ENCODE measurements at places on chromosomes 7 and 10.

GRCh38 chr10:125817337-125817946 lies 5.6 kb downstream of the UROS start:
- DNase-seq, result no peak

DNA sequence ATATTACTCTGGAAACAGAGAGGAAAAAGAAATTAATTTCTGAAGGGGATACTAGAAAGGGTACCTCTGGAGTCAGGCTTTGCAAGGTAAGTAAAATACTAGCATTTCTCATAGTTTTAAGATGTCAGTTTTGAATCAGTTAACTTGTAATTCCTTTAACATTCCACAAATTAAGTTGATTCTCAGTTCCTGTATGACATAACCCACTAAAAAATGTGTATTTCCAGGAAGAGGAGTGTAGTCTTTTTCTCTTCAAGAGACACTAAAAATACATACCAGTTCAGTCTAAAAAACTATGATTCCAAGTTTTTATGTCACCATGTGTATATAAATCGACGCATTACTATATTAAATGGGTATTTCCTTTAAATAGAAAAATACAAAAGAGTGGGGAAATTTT lies 113.2 kb downstream of the CDK6 start:
- no peak for DNase-seq

DNA sequence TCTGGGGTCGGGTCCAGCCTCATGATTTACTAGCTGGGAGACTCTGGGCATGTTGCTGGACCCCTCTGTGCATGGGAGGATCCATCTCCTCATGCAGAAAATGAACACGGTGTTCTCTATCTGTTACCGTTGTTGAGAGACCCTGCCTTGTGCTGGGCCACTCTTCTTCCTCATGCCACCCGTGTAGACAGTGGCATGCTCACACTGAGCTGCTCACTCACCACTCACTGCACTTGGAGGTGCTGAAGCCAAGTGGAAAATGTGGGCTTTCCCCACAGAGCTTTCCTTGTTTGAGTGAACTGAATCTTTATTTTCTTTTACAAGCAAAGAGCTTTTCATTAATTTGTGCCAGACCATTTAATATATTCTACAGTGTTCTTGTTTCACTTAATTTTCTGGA lies 77.5 kb upstream of the GDF10 start:
- no peak for DNase-seq

DNA sequence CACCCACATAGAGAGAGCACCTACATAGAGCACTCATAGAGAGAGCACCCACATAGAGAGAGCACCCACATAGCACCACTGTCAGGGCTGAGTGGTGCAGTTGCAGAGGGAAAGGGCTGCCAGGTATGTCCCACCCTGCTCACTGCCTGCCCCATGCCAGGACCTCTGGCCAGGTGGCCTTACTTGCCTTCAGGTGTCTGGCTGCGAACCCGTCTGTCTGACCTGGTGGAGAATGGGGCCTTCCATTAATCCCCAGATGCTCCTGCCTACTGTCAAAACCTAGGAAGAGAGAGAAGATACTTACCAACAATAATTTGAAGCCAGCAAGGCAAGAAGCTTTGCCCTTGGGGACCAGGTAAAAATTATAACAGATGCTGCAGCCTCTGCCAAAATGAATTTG lies 51.1 kb downstream of the INSIG1 start:
- DNase-seq, result no peak

DNA sequence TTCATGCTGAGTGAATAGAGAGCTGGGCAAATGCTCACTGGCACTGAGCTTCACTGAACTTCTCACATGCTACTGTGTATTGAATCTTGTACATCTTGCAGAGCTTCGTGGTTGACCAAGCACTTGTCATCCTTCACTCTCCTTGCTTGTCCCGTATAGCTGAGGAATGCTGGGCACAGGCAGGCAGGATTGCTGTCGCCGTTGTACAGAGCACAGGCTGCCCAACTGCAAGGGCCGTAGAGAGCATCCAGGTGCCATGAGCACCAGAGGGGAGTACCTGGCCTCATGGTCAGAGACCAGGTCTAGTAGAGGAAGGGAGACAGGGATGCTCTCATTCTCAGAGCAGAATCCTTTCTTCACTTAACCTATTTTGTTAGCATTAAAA lies 99.8 kb upstream of the RET start:
- no peak for DNase-seq

DNA sequence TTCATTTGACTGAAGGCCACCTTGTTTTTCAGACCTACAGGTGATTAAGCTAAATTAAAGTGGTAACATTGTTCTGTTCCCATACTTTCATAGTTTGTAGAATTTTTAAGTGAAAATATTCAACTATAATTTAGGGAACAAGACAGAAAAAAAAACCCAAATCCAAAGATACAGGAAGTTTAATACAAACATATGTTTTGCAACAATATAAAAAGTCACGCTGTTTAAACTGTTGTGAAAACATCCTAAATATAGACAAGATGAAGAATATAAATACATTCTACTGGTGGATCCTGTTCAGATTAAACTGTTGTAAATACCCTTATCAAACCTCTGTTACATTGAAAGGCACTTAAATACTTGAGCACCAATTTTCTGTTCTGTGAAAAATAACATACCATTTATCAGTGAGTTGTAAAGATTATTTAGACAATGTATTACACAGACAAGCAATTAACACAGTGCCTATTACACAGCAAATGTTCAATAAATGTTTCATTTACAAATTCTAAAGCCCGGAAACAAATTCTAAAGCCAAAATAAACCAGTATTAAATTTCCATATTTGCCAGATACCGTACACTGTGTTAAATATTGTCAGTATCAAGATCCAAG lies 14.2 kb downstream of the ASZ1 start:
- no peak for DNase-seq

DNA sequence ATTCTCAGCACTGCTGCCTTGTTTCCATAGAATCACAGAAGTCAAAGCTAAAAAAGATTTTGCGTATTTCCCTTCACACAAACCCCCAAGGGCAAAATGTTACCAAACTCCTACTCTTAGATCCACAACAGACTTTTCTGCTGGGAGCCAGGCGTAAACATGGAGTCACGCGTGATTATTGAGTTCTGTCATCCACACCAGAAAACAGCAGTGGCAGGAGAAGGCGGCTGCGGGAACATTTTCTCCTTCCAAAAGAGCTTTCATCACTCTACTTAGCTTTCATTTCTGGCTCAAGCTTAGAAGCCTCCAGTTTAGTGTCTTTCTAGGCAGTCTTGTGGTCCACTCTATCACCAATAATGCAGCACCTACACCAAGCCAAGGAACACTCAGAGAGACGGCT lies 712.9 kb upstream of the NRP1 start:
- no peak for DNase-seq

GRCh38 chr7:7834761-7835160 lies 116.4 kb upstream of the RPA3 start:
- DNase-seq, result no peak

DNA sequence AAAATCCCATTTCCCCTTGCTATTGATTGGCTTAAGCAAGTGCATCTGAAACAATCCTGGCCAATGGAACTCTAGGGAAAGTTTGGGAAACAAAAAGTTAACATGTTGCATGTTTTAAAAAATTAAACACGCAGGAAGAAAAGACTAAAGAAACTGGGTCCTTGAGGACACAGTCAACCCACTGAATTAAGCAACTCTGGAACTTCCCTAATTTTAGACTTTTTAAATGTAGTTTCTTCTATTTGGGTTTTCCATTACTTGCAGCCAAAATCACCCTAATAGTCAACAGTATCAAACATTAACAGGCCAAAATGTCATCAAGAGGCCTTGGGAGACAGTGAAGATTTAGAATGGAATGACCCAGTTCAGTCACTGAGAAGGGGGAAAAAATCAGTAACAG lies 40.6 kb downstream of the OSBPL3 start:
- DNase-seq, result no peak

GRCh38 chr10:83941189-83941588 lies 198.1 kb upstream of the GHITM start:
- DNase-seq, result no peak

GRCh38 chr7:50022451-50022850 lies 70.6 kb downstream of the ZPBP start:
- no peak for DNase-seq

- no peak for DNase-seq
Measured at GRCh38 chr7:156842740-156843140, 50.2 kb downstream of the LMBR1 start.

DNA sequence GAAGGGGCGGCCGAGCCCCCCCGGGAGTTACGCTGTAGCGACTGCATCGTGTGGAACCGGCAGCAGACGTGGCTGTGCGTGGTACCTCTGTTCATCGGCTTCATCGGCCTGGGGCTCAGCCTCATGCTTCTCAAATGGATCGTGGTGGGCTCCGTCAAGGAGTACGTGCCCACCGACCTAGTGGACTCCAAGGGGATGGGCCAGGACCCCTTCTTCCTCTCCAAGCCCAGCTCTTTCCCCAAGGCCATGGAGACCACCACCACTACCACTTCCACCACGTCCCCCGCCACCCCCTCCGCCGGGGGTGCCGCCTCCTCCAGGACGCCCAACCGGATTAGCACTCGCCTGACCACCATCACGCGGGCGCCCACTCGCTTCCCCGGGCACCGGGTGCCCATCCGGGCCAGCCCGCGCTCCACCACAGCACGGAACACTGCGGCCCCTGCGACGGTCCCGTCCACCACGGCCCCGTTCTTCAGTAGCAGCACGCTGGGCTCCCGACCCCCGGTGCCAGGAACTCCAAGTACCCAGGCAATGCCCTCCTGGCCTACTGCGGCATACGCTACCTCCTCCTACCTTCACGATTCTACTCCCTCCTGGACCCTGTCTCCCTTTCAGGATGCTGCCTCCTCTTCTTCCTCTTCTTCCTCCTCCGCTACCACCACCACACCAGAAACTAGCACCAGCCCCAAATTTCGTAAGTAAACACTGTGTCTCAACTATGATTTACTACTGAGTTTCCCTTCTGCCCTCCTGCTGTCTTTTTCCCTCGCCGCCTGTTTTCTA lies 666 bp downstream of the NRG3 start:
- DNase-seq, result no peak

GRCh38 chr10:4939224-4940072 lies 23.8 kb upstream of the AKR1C1 start:
- DNase-seq, result no peak

DNA sequence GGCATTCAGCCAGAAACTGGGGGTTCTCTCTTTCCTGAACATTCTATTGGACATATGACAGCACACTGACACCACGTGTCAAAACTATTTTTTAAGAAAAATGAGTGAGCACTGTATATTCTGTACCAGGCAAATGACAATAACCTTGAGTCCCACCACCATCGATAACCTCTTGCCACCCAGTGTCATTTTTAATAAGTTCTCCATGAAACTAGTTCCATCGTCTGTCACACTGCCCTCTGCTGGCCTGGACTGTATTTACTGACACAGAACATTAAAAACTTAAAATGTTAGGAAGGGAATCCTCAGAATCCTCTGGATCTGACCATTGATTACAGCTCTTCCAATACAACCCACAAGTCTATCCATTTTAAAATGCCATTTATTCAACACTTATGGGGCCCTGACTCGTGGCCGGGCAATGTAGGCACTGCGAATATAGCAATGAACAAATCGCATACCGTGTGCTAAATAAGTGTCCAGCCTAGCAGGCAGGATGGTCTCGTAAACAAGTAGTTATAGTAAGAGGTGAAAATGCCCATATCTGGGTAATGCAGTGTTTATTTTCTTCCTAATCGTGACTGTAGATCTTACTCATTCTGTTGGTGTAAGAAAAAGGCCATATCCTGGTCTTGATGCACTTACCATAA lies 35.9 kb upstream of the CACNB2 start:
- DNase-seq, result no peak

- DNase-seq, result no peak
Measured at GRCh38 chr10:131943021-131943814, 38.5 kb downstream of the BNIP3 start.

DNA sequence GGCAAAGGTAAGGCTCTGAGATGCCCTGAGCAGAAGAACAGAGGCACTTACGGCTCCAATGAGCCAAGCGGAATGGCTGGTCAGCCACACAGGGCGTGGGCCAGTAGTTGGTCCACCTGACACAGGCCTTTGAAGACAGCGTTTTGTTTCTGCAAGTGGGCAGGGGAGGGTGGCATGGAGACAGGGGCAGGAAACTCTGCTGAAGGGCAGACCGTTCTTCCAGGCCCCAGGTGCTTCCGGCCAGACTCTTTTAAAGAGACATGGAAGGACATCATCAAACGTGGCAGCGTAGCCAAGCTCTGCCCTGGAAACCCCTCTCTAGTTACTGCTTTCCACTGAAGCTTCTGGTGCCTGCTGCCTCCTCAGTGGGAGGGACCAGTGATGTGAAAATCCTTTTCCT lies 77.5 kb upstream of the KMT2E start:
- no peak for DNase-seq

- no peak for DNase-seq
Measured at GRCh38 chr10:125262920-125263319, 102.6 kb upstream of the CTBP2 start.

DNA sequence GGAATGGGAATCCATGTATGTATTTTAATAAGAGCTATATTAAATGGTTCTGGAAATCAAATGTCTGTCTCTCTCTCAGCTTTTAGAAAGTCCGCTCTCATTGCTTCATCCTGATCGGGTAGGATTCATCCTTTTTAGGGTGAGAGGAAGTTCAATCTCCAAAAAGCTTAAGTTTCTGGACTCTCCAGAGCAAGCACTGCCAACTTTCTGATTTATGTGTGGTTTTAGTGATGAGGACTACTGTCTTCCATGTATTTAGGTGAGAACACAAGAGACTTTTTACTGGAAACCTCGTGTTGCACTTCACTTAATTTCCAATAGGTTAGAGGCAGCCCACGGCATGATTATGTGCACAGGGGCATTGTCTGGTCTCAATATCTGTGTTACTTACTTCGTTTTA lies 267.9 kb downstream of the SUGCT start:
- peak; percentile 39 for DNase-seq

DNA sequence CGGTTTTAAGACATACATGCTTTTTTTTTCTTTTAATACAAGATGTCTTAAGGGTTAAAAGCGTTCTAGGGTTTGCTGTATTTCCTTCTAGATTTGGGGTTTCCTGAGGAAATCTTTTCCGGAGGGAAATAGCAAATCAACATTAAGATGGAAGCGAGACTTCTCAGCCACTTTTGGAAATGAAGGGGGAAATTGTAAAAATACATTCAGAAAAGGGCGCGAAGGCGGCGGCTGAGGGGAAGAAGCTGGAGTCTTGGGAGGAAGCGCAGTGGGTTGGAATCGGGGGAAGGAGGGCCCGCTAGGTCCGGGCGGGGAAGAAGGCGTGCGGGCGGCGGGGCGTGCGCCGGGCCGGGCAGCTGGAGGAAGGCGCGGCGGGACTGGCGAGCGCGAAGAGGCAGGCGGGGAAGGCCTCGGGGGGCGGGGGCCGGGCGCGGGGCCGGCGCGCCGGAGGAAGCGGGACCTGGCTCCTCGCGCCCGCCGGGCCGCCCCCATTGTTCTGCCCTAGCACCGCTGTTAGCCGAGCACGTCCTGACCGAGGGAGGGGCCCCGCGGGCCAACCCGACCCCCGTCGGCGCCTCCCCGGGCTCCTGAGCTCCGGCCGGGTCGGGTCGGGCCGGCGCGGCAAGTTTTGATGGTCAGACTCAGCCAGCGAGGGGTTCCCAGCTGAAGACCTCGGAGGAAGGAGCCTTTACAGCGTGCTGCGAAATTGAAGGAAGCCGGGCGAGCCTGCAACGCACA lies 1.5 kb upstream of the SKIDA1 start:
- DNase-seq, result no peak
